Activated gamma-delta T cell (primary cell): ENCODE measurements at places on chromosomes 11 and 22.

- DNase-seq: no peak
Measured at GRCh38 chr11:13289081-13289480, 11.5 kb downstream of the BMAL1 start.

- no peak for DNase-seq
Measured at GRCh38 chr11:60761436-60762190, 4.9 kb downstream of the MS4A15 start.

- DNase-seq: no peak
Measured at GRCh38 chr22:25942856-25943411, 200.9 kb downstream of the MYO18B start.

DNA sequence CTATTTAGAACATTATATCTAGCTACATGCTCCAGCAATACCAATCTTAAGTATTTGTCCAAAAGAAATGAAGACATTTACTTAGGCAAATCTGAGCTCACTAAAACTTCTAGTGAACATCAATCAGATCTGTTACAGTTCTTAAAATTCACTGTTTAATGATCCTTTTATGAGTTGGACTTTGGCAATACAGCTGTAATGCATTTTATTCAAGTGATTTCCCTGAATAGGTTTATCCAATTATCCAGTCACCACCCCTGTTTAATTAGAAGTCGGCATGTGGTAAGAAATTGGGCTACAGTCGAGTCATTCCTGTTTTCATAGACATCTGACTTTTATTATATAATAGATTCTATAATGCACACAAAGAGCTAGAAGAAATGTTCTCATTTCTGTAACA, 1029.0 kb upstream of the TENM4 start:
- DNase-seq: no peak

GRCh38 chr11:34909415-34909814, 6.8 kb downstream of the APIP start:
- no peak for DNase-seq

DNA sequence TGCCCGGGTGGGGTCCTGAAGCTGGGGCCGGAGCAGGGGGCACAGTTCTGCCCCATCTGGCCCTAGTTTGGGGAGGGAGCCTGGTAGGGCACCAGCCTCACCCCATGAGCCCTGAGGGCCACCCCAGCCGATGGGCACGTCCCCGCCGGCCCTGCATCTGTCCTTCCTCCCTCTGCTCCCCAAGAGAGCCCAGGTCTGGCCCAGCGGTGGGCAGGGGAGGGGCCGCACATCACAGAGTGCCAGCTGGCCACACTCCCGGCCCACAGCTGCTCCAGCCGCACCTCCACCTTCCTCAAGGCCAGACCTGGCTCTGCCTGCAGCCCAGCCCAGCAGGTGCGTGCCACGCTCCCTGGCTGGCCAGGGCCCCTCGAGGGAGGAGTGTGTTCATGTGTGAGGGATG, 21.6 kb downstream of the BRSK2 start:
- no peak for DNase-seq

- no peak for DNase-seq
Measured at GRCh38 chr11:1168721-1169161, 11.0 kb downstream of the MUC5AC start.

GRCh38 chr11:65003282-65003681, 6.5 kb upstream of the BATF2 start:
- DNase-seq: no peak

GRCh38 chr11:132886335-132886734, 646.0 kb downstream of the OPCML start:
- no peak for DNase-seq

DNA sequence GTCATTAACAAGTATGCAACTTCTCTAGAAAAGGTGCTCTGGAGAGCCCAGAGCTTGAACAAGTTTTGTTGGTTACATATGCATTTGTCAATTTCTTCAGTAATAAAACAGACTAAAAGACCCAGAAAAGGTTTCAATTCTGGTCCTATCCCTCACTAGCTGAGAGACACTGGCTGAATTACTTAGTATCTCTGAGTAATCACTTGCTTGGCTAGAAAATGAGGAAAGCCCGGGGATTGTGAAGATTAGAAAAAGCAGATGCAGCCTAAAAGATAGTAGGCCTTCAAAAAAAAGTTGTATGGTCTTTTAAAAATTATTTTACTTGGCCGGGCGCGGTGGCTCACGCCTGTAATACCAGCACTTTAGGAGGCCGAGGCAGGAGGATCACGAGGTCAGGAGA, 41.2 kb downstream of the MAPK1 start:
- no peak for DNase-seq

- no peak for DNase-seq
Measured at GRCh38 chr11:57764566-57764965, 3.0 kb downstream of the CTNND1 start.

DNA sequence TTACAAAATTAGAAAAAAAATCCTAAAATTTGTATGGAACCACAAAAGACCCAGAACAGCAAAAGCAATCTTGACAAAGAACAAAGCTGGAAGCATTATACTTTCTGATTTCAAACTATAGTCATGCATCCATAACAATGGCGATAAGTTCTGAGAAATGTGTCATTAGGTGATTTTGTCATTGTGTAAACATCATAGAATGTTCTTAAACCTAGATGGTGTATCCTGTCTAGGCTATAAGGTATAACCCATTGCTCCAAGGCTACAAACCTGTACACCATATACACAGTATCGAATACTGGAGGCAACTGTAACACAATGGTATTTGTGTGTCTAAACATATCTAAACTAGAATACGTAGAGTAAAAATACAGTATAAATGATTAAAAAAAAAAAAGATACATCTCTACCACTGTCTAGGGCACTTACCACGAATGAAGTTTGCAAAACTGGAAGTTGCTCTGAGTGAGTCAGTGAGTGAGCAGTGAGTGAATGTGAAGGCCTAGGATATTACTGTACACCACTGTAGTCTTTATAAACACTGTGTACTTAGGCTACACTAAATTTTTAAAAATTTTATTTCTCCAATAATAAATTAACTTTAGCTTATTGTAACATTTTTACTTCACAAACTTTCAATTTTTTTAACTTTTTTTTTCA, 18.1 kb upstream of the SC5D start:
- no peak for DNase-seq

DNA sequence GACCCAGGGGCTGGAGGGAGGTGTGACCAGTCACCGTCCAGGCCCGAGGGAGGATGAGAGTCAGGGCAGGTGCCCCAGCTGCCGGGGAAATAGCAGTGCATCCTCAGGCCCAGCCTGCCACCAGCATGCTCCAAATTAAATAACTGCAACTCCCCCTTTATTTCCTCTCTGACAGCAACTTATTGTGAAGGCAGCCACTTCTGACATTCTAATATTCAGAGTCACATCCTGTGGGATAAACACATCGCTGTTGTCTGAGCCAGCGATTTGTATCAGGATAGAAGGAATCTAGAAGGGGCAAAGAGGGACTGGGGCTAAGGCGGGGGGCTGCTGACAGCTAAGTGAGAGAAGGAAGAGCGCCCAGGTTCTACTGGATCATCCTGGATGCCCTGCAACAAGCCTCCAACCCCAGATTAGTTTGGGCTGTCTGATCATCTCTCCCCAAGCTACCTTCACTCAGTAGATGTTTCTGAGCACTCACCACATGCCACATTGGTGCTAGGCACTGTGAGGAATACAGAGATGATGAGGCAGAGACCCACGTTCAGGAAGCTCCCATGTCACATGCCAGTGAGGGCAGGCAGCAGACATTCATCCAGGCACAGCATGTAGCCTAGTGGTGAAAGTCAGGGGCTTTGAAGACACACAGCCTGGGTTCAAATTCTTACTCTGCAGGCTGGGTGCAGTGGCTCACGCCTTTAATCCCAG, 214.1 kb downstream of the BUD13 start:
- no peak for DNase-seq

GRCh38 chr11:72751116-72752087, 806 bp downstream of the ARAP1 start:
- DNase-seq: no peak

DNA sequence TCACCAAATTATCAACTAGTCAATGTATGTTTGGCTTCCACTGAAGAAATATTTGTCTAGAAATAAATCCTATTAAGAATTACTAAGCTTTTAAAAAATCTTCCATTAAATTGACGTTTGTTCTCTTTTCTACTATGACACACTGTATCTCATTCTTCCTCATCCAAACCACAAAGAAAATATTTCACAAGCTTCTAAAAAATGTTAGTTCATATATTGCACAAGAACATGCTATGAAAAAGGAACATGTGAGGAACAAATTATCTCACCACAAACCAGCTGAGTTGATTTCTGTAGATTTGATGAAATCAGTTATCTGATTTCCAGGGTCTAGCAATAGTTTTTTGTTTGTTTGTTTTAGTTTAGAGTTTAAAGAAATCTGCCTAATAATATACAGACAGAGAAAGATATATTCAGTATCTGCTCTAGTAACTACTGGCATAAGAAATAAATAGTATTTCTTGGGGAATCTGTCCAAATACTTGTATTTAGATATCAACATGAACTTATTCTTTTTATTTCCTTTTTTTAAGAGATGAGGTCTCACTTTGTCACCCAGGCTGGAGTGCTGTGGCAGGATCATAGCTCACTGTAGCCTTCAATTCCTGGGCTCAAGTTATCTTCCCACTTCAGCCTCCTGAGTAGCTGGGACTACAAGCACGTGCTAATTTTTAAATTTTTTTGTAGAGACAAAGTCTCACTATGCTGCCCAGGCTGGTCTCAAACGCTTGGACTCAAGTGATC, 161.7 kb downstream of the ATG16L2 start:
- DNase-seq: no peak

DNA sequence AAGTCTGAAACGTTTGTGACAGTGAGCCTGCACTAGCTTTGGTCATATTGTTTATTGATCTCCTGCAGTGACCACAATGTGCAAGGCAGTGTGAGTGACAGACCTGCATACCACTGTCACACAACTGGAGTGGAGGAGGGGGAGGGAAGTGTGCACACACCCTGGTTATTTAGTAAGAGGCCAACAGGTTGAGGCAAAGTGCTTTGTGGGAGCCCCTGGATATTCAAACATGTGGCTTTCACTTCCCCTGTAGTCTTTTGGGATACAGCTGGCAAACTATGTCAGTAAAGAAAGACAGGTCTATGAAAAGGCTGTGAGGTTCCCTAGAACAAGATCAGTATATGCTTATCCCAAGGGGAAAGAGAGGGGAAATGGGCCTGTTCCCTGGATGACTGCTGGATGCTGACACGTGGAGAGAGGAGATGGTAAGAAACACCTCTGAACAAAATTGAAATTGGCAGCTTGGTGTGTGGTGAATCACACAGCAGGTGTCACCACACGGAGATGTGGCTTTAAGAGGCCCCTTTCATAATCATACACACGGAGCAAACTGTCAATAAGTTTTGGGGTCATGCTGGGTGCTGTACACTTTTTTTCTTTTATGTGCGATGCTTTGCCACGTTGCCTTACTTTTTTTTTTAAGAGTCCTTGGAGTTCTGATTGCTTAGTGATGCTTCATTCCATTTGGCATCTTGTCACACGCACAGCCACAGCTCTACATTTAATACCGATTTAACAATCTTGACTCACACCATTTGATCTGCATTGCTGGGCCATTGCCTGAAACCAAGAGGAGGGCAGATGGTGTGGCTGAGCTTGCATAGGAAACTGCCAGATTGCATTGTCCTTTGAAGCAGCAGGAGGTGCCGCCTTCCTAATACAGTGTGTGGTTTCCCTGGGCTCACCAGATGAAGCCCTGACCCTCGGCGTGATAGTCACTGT, 11.3 kb downstream of the OSBP2 start:
- no peak for DNase-seq

DNA sequence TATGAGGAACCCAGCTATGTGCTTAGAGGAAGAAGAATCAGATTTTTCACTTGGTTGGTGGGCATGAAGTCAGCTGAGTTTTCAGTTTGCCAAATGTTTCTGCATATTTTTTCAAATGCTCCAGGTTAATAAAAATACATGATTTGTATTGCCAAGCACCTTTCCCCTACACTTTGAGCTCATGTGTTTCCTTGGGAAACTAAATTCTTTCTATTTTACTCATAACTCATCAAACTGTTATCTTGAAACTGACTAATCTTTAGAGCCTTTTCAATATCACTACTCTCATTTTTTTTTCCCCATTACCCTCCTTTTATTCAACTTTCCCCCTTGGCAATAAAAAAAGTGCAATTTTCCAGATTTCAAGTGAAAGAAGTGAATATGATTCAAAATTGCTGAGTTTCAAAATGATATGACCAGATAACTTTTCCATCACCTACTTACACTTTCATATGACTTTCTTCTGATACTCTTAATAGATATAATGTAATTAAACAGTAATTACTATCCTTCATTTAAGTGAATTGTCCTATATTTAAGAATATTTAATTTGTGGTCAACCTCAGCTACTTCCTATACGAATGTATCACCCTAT, 91.9 kb upstream of the SOX6 start:
- no peak for DNase-seq

DNA sequence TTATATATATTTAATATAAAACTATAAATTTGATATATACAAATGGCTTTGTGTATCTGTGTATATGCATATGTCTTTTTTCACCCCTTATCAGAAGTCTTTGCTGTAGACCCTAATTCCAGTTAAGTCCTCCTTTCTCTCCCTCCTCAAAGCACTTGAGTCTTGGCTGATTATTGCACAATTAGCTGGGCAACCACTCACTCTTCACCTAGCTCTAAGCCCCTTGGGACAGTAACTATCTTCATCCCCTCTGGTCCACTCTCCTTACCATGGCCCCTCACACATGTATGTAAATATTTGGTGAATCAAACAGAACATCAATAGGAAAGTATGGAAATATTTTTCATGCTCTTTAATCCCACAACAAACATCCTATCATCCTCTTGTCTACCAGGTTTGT, 909 bp upstream of the OR5B21 start:
- no peak for DNase-seq

DNA sequence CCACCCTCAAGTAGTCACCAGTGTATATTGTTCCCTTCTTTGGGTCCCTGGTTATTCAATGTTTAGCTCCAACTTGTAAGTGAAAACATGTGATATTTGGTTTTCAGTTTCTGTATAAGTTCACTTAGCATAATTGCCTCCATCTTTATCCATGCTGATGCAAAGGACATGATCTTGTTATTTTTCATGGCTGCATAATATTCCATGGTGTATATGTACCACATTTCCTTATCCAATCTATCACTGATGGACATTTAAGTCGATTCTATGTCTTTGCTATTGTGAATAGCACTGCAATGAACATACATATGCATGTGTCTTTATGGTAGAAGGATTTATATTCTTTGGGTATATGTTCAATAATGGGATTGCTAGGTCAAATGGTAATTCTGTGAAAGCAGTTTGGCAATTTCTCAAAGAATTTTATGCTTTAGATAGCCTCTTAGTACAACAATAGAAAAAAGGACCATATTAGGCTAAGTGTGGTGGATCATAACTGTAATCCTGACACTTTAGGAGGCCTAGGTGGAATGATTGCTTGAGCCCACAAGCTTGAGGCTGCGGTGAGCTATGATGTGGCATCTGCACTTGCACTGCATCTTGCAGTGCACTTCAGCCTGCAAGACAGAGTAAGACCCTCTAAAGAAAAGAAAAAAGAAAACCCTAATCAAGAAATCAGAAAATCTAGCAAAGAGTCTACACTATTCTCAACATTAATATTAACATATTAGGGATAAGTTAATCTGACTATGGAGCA, 468.5 kb upstream of the FAT3 start:
- no peak for DNase-seq

- peak; percentile 56 for DNase-seq
Measured at GRCh38 chr11:64000026-64000739, 13.9 kb downstream of the OTUB1 start.
